ENCODE measurements at places on chromosomes 11 and 22.

DNA sequence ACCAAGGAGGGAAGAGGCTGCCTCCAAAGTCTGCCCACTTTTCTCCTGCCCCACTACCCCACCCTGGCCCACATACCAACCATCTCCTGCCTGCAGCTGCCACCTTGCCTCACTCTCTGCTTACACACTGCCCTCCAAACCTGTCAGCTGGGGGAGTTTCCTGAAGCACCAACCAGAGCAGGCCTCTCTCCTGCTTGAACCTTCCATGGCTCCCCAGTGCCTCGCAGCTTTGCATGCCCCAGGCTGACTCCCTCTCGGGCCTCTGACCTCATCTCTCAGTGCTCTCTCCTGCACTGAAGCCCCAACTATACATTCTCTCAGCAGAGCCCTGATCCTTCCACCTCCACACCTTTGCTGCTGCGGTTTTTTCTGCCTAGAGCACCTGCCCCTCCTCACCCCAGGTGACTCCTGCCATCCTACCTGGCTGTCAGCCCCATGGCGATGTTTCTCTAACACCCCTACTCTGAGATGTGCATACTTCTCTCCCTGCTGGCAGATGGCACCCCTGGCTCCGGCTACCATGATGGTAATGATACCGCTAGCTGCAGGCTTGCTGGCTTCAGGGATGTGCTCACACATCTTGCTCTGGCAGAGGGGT lies 43.5 kb downstream of the MN1 start:
- no peak for DNase-seq

DNA sequence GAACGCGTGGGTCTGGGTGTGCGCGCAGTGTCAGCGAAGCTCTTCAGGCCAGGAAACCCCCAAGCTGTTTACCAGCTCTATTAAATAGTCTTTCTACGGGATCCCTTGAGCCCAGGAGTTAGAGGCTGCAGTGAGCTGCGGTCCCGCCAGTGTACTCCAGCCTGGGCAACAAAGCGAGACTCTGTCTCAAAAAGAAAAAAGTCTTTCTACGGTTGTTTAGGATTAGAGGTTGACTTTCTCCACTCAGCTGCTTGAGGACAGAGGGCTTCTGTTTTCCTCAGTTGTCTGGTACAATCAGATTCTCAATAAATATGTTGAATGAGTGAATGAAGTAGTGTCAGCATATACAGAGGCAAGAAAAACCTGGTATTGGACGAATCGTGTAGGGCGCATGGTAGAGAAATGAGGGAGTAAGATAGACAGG lies 619 bp downstream of the SART1 start:
- DNase-seq = no peak

- DNase-seq = no peak
These were observed 3.6 kb downstream of the LDHA start for GRCh38 chr11:18397921-18398320.

DNA sequence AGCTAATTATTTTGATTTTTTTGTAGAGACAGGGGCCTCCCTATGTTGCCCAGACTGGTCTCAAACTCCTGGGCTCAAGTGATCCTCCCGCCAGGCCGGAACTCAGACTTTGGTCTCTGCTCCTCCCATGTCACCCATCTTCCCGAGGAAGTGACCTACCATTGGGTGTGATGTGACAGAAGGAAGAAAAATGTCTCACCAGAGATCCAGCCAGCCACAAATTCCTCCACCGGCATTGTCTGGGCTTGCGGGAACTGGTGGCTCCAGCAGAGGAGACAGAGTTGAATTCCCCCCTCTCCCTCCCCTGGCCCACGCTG lies 772 bp downstream of the SLC25A45 start:
- DNase-seq = no peak

DNA sequence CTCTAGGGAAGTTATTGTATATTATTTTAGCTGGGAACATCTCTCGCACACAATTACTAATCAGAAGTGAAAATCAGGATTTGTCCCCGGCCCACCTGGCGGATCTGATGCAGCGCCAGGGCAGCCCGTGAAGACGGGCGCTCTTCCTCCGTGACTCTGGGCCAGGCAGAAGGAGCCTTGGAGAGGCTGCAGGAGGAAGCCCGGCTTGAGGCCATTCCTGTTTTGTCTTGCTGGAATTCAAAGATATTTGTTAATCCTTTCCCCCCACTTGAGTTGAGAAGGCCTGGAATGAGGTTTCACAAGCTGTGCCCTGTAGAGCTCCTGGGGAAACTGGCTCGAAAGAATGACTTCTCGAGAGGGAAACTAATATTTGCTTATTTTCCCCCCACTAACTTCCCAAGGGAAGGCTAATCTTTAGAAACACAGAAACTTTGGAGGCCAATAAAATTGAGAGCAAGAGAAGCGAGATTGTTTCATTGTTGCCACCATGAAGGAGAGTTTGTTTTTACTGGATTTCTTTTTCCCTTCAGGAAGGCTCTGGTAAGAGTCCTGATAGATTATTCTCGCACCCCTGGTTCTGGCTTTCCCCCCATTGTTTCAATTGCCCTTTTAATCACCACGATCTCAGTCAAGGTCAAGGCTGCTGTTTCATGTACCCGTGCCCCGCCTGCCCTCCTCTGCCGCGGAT lies 92.8 kb upstream of the SEPTIN5 start:
- no peak for DNase-seq

- no peak for DNase-seq
These were observed 50.2 kb upstream of the SMIM38 start for GRCh38 chr11:69105461-69106030.

DNA sequence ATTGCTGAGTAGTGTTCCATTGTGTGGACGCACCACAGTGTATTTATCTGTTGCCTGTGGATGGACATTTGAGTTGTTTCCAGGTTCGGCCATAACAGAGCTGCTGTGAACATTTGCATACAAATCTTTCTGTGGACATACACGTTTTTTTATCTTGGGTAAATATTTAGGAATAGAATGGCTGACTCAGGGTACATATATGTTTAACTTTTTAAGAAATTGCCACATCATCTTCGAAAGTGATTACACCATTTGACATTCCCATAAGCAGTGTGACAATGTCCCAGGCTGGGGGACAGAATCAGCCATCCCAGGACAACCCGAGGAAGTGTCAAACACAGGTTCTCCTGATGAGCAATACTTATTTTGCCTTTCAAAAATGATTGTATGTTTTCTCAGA lies 87.9 kb downstream of the OSBP2 start:
- DNase-seq = no peak

DNA sequence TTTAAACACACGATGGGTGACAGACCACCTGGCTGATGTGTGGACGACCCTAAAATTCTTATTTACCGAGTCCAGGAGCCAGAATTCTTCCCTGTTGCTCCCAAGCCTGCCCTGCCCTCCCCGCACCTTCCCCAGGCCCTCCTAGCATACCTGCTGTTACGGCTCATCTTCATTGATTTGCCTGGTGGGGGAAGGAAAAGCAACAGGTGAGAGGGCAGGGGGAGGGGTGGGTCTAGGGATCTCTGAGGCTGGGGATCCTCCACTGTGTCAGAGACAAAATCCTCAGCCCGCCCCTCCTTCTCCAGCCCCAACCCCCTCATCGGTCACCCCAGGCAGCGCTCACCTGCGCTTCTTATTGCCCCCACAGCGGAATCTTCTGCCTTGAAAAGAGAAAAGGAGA lies 4.0 kb downstream of the FXYD2 start:
- no peak for DNase-seq

- DNase-seq = no peak
These were observed 41.6 kb downstream of the CD44 start for GRCh38 chr11:35180317-35181233.

DNA sequence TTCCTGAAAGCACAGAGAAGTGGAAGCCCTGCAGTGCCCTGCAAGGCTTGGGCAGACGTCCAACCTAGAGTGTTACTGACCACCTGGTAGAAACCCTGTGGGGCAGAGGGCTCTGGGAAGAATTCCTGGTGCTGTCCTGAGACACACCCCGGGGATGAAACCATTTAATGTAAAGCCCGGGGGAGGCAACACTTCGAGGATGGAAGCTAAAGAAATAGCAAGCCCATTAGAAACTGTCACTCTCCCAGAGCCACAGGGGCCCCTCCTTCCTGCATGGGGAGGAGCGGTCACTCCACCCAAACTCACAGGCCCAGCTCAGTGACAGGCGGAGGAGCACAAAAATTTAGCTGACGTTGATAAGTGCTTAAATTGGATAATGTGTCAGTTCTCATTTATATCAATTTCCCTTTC lies 57.6 kb downstream of the NRXN2 start:
- DNase-seq = no peak

DNA sequence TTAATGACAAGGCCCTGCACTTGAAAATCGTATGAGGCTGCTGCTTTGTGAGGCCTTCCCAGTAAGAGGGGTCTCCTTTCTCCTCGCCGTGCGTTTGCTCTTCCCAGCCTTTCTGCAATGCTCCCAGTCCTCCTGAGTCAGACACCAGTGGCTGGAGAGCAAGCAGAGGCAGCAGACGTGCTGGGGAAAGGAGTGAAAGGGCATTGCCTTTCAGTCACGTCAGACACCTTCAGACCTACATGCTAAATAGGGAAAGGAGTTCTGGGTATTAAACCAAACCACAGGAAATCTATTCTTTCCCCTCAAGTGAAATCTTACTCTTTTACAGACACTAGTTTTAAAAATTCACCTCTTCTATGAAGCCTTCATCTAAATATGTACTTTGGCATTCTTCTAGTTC lies 274.8 kb downstream of the NTM start:
- DNase-seq = no peak

DNA sequence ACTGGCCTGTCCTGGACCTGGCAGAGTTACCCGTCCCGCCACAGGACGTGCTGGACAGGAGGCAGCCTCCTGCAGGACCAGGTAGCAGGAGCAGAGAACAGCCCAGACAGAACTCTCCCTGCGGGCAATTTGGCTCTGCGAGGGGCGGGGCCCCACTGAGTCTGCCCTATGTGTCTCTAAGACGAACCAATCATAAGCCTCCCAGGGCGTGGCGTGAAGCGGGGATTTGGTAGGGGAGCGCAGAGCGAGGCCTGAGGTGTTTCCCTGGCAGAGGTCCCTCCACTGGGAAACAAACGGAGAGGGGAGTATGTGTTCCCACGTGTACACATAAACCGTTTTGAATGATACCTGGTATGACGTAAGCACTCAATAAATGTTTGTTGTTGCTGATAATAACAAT lies 7.4 kb downstream of the CD82 start:
- DNase-seq = no peak

GRCh38 chr11:39745401-39745800 lies 1714.1 kb downstream of the LRRC4C start:
- DNase-seq = no peak

DNA sequence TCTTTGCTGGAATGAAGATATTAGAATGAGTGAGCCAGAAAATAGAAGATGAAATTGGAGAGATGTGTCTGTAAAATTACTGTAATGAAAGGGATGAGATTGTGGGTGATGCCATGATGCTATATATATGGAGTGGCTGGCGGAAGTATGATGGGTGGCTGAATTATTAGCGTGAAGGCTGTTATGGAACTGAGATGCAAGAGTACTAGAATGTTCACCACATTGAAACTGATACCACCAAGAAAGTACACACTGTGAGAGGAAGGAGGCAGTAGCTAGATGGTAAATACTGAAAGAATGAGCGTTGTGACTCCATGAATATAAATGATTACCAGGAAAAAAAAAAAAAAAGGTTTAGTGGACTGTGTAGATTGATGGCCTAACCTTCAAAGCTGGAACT lies 411.9 kb downstream of the CNTN5 start:
- no peak for DNase-seq

- peak; percentile 71 for DNase-seq
These were observed 4.0 kb downstream of the TRIM6 start for GRCh38 chr11:5600374-5600851.

DNA sequence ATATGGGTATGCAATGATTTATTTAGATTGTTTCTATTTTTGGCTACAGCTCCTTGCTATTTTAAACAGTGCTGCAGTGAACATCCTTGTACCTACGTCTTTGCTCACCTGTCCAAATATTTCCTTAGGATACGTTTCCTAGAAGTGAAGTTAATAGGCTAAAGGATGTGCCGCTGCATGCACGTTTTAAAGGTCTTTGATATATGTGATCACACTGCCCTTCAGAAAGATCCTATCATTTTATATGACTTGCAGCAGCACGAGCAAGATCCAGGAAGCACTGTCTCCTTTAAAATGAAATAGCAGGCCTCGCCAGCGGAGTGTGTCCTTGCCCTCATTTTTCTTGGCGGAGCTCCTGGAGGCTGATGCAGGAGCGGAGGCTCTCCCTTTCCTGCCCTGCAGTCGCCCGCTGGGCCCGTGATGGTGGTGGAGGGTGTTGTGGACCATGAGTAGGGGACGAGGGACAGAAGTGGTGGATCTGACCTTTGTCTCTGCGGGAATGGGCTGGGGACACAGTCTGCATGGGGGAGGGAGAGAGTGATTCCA lies 19.4 kb downstream of the RPS6KA4 start:
- no peak for DNase-seq

DNA sequence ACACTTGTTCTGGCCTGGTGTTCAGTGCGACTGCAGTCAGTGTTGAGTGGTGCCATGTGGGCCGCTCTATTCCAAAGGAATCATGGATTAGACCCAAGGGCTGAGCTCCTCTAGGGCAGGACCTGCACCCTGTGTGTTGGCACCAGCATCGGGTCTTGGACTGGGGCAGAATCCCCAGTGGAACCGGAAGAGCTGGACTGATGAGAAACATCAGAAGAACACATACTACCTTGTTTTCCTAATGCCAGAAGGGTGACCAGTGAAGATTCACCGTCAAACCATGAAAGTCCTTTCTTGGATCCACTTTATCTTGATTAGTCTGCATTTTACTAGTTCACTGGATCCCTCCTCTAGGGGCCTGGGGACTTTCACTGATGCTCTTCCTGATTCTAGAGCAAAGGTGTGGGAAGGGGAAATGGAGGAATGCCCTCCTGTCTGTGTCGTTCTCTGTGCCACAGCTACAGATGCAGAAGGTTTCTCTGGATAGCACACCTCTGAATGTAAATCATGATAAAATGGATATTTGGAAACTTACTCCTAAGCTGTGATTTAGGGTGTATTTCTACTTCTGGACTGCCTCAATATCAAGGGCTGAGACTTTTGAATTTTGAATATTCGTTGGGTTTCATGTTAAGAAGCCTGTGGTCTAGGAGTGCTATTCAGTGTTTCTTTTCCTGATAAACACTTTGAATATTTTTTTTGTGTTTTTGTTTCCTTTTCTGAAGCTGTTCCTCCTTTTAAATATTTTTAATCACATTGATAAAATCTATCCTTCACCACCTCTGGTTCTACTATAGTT lies 11.0 kb upstream of the GLB1L3 start:
- no peak for DNase-seq

- no peak for DNase-seq
These were observed 4.5 kb upstream of the TIMP3 start for GRCh38 chr22:32796865-32797573.

DNA sequence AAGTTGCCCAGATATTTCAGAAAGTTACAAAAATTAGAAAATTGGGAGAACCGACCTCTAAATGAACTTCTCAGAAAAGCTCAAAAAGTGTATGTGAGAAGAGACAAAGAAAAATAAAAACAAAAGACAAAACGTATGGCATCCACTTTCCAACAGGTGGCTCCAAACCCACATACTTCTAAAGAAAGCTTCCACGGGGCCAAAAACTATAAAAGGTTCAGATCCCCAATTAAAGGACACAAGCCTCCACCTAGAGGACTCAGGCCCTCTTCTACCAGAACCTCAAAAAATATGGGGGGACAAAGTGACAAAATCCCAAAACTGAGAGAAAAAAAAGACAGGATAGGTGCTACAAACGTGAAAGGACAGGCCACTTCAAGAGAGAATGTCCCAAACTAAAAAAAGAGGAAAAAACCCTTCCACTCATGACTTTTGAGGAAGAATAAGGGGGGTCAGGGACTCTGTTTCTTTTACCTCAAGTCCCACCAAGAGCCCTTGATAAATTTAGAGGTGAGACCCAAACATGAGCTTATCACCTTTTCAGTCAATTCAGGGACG lies 8.8 kb downstream of the SCGB2A1 start:
- DNase-seq = no peak

All from pulmonary artery endothelial cell (primary cell).